ENCODE measurements at places on chromosomes 5 and 9.

DNA sequence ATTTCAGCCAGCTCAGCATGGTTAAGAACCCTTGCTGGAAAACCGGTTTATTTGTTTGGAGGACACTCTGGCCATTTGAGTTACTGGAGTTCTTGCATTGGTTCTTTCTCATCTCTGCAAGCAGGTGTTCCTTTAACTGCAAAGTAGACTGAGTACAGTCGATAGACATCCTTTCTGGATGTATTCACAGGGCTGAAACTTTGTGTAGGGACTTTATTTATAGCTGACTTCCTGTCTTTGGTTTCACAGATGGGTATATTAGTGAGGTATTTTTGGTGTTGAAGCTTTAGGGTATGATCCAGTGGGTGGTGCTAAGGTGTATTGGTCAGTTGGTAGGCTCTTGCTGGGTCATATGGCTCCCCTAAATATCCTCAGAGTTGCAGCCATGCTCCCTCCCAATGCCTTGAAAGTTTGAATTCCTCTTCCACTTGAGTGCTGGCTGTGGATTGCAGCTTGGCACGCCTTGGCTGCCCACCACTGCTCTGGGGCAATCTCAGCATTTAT lies 666.0 kb upstream of the COX7C start:
- no peak for DNase-seq

GRCh38 chr9:126397056-126397455 lies 70.4 kb downstream of the MVB12B start:
- DNase-seq = no peak

- DNase-seq = no peak
These were observed 516.1 kb downstream of the EFNA5 start for GRCh38 chr5:107154593-107154992.

DNA sequence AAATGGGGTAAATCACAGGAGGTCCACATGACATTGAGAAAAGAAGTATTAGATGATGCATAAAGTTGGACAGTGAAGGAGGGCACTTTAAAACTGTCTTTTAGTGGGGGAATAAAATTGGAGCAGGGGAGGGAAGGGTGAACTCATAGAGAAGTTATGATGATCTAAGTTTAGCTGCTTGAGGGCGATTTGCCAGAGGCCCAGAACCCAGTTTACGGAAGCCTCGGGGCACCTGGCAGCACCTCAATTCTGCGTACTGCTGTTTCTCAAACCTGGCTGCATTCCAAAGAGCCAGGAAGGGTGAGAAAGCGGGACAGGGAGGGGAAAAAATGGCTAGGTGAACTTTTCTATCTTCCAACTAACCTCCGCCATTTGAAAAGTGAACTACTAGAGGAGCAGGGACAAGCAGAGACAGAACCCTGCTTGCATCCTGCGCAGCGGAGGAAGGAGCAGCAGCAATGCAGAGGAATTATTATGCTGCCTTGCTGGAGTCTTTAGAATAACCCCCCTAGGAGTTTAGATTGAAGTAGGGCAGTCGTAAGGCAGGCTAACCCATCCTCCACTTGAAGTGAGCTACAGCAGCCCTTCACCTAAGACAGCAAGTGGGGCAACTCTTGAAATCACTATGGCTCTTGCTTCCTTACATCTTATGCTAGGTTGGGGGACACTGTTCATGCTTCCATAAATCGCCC lies 316.8 kb downstream of the BRINP1 start:
- no peak for DNase-seq

DNA sequence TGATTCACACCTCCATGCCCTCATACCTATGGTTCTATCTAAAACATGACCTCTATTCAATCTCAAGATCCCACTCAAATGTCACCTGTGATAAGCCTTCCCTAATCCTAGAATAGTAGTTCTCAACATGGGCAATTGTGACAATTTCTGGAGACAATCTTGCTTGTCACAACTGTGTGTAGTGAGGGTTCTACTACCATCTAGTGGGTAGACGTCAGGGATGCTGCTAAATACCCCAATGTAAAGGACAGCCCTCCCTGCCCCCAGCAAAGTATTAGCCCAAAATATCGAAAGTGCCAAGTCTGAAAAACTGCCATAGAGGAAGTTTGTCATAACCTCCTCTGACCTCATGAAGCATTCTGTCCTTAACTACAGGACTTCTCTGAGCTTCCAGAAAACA lies 32.0 kb downstream of the TBCA start:
- DNase-seq = no peak

GRCh38 chr9:86585422-86586143 lies 231.4 kb upstream of the TUT7 start:
- peak; percentile 24 for DNase-seq

GRCh38 chr5:72587661-72588308 lies 80.6 kb upstream of the ZNF366 start:
- DNase-seq = no peak

- DNase-seq = no peak
These were observed 958 bp upstream of the LCN8 start for GRCh38 chr9:136759001-136759400.

DNA sequence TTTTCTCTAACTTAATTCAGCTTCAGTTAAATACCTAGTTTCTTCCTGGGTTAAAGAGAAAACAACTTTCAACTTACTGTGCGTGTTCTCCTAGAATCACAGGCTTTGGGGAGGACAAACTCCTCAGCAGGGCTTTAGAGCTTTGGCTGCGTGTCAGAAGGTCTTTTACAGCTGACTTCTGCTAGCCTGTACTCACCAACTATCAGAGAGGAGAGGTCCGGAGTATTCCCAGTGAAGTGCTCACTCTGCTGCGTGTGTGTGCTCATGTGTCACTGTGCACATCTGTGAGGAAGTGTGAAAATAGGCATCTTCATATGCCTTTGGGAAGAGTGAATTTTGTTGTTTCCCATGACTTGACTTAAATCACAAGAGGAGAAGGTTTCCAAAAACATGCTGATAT lies 423.2 kb upstream of the SGCD start:
- DNase-seq = no peak

DNA sequence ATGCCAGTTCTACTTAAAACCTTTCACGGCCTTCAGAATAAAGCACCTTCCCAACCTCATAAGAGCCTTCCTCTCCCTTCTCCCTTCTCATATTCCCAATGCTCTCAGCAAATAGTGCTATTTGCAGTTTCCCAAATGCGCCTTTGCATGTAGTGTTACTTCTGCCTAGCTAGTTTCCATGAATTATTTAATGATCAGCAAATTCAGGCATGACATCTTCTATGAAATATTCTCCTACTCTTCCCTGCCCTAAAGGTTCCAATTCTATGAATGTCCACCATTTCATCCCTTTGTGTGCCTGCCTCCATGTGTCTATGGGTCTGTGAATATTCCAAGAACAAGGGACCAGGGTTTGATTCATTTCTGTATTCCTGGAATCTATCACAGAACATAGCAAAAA lies 98.8 kb upstream of the NR5A1 start:
- no peak for DNase-seq

- DNase-seq = no peak
These were observed 1350.1 kb upstream of the ACO1 start for GRCh38 chr9:31034311-31034710.

DNA sequence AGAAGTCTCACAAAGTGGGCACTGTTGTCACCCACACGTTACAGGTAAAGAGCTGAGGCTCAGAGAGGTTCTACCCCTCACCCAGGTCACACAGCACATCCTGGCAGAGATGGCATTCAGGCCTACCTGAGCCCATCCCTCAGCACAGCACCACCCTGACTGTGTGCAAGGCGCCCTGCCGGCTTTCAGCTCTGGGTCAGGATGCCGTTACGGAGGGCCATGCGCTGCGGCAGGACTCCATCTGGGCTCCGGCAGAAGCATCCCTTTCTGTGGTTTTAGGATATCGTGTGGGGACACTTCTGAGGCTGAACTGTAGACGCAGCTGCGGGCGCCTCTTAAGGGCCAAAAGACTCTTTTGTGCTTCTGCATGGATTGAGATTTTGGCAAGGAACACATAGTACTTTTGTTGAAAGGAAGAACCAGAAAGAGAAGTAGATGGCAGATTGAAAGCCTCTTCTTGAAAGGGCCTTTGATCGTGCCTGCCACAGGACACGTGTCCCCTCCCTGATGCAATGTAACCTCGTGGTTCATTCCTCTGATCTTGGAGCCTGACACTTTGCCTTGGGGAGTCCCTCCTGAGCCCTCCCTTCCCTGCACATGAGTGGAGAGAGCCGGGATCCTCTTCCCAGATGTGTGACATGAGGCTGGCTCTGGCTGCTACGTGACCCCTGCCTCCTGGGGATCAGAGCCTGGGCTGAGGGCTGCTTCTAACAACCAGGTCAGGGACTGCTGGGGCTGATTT lies 31.3 kb downstream of the USP20 start:
- no peak for DNase-seq

- DNase-seq = no peak
These were observed 231.3 kb downstream of the ZSWIM6 start for GRCh38 chr5:61563401-61563800.

DNA sequence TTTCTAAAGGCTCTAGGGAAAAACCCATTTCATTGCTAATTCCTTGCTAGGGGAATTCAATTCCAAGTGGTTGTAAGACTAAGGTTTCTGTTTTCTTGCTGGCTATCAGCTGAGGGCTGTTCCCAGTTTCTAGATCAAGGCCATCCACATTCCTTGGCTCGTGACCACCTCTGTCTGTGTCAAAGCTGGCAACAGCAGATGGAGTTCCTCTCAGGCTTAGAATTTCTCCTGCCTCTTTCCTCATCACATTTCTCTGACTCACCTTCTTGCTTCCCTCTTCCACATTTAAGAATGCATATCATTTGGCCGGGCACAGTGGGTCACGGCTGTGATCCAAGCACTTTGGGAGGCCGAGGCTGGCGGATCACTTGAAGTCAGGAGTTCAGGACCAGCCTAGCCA lies 19.0 kb downstream of the DAB2IP start:
- no peak for DNase-seq

GRCh38 chr5:58381566-58381965 lies 78.3 kb downstream of the PLK2 start:
- DNase-seq = no peak

GRCh38 chr9:123669346-123669745 lies 260.6 kb downstream of the DENND1A start:
- no peak for DNase-seq

DNA sequence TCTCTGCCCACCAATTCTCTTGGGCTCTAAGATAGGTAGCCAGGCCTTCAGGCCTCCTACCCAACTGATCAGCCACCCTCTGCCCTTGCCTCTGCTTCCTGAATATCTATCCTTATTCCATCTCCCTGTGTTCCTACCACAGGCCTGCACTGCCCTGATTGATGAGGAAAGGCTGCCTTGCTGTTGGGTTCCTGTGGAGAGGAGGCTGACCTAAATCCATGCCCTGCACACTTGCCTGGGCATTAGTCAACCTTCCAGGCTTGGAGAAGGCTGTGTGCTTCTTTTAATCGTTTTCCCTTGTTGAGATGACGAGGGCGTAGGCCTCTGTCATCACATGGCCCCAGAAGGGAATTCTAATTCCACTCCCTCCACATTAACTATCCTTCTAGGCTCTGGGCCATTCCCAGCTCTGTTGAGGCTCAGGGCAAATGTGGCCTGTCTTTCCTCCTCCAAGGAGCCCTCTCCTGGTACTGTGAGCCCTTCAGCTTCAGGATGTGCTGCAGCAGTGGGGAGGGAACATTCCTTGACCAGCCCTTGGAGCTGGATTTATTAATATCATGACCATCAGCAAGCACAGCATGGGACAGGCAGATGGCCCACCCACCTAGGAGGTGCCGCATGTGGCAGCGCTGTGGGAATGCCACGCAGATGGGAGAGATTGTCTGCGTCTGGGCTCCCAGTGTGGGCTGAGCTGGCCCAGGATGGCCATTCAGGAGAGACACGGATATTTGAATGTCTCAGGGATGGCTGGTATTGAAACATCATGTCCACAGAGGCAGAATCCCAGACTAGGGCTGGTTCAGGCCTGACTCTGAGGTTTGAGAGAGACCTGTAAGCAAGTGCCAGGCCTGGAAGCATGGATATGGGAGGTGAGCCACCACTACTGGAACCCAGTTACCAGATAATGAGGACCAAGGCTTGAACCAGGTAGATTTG lies 40.9 kb downstream of the ANGPTL2 start:
- DNase-seq = no peak

GRCh38 chr5:91670563-91670962 lies 287.4 kb upstream of the ARRDC3 start:
- no peak for DNase-seq

DNA sequence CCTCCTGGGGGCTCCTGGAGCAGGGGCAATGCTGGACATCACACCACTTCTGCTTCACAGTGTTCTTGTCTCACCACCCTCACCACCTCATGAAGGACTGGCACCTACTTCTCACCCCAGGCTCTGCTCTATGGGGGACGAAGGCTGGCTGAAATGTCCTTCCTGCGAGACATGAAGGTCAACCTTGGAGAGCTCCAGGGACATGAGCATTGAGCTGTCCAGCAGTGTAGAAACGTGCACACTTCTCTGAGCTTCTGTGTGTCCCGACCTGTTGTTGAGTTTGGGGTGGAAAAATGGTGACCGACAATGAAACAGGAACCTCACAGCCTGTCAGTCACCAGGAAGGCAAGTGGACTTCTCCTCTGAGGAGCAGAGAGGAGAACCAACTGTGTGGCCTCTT lies 68.6 kb upstream of the ADAMTS16 start:
- DNase-seq = no peak

- DNase-seq = no peak
These were observed 14.0 kb downstream of the MAP3K1 start for GRCh38 chr5:56829137-56829908.

- DNase-seq = no peak
These were observed 160.0 kb upstream of the GNA14 start for GRCh38 chr9:77807846-77808750.

DNA sequence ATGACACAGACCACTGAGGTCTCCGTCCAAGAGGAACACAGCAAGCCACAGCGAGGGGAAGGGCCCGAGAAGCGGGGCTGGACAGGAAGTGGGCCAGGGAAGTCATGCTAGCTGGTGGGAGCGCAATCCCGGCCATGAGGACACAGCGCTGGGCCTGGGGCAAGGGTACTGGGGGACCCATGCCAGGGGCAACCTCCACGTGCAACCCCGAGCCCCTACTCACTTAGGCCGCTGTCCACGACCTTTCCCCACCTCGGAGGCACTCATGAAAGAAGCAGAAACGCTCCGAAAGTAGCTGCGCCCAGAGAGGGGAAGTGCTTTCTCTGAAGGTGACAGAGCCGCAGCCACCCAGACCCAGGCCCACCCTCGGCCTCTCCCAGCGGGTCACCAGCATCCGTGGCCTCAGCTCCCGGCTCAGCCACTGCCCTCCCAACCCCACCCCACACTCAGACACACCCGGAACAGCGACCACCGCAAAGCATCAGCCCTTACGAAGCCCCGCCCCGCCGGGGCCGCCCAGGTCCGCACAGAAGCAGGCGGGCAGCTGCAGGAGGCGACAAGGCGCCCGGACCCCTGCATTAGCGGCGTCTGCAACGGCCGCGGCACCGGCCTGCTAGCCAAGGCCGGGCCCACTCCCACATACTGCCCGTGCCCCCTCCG lies 782 bp downstream of the BICD2 start:
- peak; percentile 56 for DNase-seq

DNA sequence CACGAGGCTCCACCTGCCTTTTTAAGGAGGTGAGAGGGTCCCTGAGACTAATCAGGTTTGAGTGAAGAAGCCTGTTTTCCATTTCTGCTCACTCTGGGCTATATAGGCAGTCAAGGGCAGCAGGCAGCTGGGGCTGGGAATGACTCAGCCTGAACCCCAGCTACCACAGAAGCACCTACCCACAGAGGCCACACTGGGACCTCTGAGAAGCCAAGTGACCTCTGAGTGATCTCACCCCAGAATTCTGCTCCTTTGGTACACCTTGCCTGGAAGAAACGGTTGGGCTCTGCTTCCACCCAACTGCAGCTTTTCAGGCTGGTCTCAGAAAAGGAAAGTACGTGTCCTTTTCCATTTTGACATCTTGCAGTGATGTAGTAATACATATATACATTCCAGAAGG lies 6.8 kb downstream of the FAM219A start:
- DNase-seq = peak; percentile 38

- no peak for DNase-seq
These were observed 39.8 kb upstream of the NXNL2 start for GRCh38 chr9:88494983-88495721.

All from AG08396 (cell line).